Dermis blood vessel endothelial cell (primary cell): ENCODE measurements at places on chromosomes 1 and 21. TPM values are rescaled to one million over a fixed set of nuclear protein-coding genes. Genes with fewer than 3 reads are reported as not detected.

ZCCHC17 gene
- 34.3 and 36.9 TPM in 2 replicates for total RNA-seq

EXO1 gene
- total RNA-seq: 6.8 and 17.6 TPM in 2 replicates

LIPI gene
- not detected in 2 replicates for total RNA-seq

LCE3D gene
- not detected in 2 replicates for total RNA-seq

LAMC1 gene
- 586 and 802 TPM in 2 replicates for total RNA-seq

SAMD11 gene
- 0.19 and 0.68 TPM in 2 replicates for total RNA-seq

SYT14 gene
- 0.09 and 0.17 TPM in 2 replicates for total RNA-seq

CCDC181 gene
- total RNA-seq: not detected in 2 replicates

GBP6 gene
- total RNA-seq: under 0.01 TPM in 1 of 2 replicates, not detected in the other

NT5C1A gene
- not detected in 2 replicates for total RNA-seq

BSND gene
- not detected in 2 replicates for total RNA-seq

COL8A2 gene
- total RNA-seq: 3.0 and 3.2 TPM in 2 replicates

NHLH1 gene
- under 0.01 and 0.05 TPM in 2 replicates for total RNA-seq

S100A5 gene
- not detected in 2 replicates for total RNA-seq

DDAH1 gene
- 46.6 and 62.0 TPM in 2 replicates for total RNA-seq

AUNIP gene
- 2.0 and 5.2 TPM in 2 replicates for total RNA-seq

OPRD1 gene
- under 0.01 TPM in 1 of 2 replicates, not detected in the other for total RNA-seq

LCE2B gene
- total RNA-seq: not detected in 2 replicates

GRHL3 gene
- not detected in 2 replicates for total RNA-seq

IL19 gene
- total RNA-seq: not detected in 2 replicates

TNNI3K gene
- not detected in 2 replicates for total RNA-seq

UBASH3A gene
- total RNA-seq: not detected in 2 replicates

PCAT6 gene
- total RNA-seq: 0.51 TPM in 1 of 2 replicates, not detected in the other

PALMD gene
- 63.3 and 106 TPM in 2 replicates for total RNA-seq

PIP5K1A gene
- total RNA-seq: 44.4 and 57.6 TPM in 2 replicates

GCSAML gene
- not detected in 2 replicates for total RNA-seq

C8A gene
- total RNA-seq: not detected in 2 replicates

MAGOH gene
- 34.9 and 50.3 TPM in 2 replicates for total RNA-seq

CFHR4 gene
- not detected in 2 replicates for total RNA-seq

NBPF15 gene
- total RNA-seq: 33.2 and 45.3 TPM in 2 replicates

MMEL1 gene
- 2.0 and 5.4 TPM in 2 replicates for total RNA-seq

MROH9 gene
- not detected in 2 replicates for total RNA-seq

CYP4Z1 gene
- total RNA-seq: 0.17 TPM in 1 of 2 replicates, not detected in the other

OPTC gene
- total RNA-seq: not detected in 2 replicates
